ENCODE measurements at places on chromosomes 13 and 19. TPM values are rescaled to one million over a fixed set of nuclear protein-coding genes. Genes with fewer than 3 reads are reported as not detected.

The SLITRK6 gene
- polyA plus RNA-seq, result 9.8 TPM

The RRAS gene
- polyA plus RNA-seq, result 107 TPM

The CD209 gene
- not detected for polyA plus RNA-seq

The FUT2 gene
- 14.4 TPM for polyA plus RNA-seq

The CBARP gene
- 10.7 TPM for polyA plus RNA-seq

The RGCC gene
- polyA plus RNA-seq, result 21.2 TPM

- no peak for DNase-seq
Observed at GRCh38 chr13:93145199-93145598, 81.4 kb upstream of the GPC6 start.

- DNase-seq, result no peak
Observed at GRCh38 chr19:57016076-57016475, 103.7 kb upstream of the USP29 start.

DNA sequence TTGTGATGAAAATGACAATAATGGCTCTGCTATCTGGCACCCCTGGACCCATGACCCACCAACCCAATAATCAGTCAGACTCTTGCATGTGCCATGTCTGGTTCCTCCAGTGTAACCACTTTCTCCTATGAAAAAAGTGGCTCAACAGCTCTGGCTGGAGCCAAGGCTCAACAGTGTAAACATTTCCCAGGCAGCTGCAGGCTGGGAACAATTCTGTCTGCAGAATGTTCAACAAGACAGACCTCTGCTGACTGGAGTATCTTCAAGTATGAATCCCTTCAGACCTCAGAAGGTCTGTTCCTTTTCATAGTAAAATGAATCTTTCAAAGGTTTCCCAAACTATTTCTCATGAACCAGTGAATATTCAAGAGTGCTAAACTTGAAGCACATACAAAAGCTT is 410.1 kb upstream of the HTR2A start:
- DNase-seq, result peak; percentile 22

DNA sequence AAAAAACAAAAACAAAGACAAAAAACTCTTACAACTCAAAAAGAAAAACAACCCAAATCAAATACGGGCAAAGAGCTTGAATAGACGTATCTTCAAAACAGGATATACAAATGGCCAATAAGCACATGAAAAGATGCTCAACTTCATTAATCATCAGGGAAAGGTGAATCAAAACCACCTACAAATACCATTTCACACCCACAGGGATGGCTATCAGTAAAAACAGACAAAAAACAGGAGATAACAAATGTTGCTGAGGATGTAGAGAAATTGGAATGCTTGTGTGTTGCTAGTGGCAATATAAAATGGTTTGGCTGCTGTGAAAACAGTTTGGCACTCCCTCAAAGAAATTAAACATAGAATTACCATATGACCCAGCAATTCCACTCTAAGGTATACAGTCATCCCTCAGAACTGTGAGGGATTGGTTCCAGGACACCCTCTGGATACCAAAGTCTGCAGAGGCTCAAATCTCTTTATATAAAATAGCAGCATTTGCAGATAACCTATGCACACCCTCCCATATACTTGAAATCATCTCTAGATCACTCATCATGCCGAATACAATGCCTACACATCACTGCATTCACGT is 29.7 kb downstream of the MLLT1 start:
- no peak for DNase-seq

DNA sequence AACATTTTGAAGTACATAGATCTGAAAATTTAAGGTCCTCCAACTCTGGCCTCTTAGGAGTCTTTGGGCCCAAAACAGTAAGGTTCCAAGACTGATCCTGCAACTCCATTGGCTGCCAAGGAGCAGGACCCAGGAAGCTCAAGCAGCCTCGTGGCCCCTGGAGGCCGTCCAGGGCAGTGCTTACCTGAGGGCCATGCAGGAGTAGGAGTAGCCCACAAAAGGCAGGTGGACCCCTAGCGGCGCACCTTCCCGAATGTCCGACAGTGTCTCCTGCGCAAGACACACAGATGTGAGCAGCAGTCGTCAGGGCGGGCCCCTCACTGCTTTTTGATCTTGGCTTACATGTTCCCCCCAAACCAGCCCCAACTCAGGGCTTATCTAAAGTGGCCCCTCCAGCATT is 5.7 kb upstream of the SIX5 start:
- no peak for DNase-seq

- DNase-seq, result peak; percentile 25
Observed at GRCh38 chr13:98986226-98986846, 8.5 kb upstream of the DOCK9 start.

DNA sequence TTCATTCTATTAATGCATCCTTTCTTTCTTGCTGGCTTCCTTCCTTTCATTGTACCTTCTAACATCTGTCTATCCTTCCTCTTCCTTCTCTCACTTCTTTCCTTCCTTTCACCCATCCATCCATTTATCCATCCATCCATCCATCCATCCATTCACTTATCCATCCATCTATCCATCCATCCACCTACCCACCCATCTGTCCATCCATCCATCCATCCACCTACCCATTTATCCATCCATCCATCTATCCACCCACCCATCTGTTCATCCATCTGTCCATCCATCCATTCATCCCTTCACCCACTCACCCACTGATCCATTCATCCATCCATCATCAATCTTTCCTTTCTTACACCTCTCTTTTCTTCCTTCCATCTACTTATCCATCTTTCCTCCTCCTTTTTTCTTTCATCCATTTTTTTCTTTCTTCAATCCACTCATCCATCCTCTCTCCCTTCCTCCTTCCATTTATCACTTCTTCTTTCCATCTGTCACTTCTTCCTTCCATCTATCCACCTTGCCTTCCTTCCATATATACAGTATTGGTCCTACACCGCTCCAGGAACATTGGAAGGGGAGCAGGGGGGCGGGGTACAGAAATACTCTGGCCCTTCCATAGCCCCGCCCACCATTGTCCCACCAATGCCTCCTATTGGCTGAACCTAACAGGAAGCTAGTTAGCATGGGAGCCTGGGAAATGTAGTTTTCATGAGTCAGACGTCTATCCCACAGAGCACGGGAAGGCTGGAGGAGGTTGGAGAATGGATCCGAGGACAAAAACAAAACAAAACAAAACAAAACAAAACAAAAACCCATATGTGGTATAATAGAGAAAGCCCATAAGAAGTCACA is 45.9 kb downstream of the MBD3L1 start:
- no peak for DNase-seq

GRCh38 chr19:54179921-54180461 is 7.0 kb upstream of the TMC4 start:
- DNase-seq, result peak; percentile 78

DNA sequence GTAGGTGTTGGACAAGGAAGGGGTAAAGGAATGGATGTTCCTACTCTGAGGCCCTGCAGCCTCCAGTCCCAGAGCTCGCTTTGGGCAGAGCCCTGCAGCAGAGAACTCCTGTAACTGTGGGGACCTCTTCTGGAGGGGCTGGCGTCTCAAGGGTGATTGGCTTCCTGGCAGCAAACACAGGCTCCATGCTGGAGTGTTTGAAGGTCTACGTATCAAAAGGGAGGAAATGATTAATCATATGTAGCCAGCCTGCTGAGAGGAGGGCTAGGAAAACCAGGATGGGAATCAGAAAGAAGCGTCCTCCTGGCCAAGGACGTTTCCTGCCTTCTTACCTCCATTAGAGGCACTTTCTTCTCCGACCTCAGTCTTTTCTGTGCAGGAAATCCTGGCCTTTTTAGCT is 208.5 kb downstream of the TSHZ3 start:
- no peak for DNase-seq

DNA sequence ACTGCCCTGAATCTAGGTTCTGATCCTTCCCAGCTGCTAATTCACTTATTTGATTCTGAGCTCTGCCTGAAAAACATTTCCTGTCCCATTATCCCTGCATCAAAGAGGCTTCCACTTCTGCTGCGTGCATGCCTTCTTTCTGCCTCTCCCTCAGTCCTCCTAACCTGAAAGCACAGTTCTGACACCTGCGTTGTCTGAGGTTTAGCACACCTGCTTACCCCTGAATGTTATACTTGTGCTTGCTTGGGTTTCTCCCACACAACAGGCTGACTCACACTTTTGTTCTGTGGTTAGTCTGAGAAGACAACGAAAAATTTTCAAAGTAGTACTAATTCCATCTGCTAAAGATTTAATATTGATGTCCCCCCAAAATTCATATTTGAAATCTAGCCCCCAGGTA is 3.1 kb upstream of the SOHLH2 start:
- no peak for DNase-seq

GRCh38 chr19:801030-801860 is 4.0 kb downstream of the PTBP1 start:
- no peak for DNase-seq

- no peak for DNase-seq
Observed at GRCh38 chr19:6687114-6687513, 17.2 kb upstream of the TNFSF14 start.

DNA sequence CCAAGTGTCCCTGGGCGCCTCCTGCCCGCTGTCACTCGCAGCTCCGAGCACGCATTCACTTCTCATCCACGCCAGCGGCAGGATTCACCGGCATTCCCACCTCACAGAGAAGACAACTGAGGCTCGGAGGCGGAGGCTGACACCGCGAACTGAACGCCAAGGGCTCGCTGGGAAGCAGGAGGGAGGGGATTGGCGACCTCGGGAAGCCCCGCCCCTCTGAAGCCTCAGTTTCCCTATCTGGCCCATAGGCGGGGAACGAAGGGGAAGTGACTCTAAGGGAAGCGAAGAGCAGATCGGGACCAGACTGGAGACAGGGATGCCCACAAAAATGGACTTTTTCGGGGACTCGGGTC is 256 bp downstream of the MICOS13 start:
- peak; percentile 52 for DNase-seq

DNA sequence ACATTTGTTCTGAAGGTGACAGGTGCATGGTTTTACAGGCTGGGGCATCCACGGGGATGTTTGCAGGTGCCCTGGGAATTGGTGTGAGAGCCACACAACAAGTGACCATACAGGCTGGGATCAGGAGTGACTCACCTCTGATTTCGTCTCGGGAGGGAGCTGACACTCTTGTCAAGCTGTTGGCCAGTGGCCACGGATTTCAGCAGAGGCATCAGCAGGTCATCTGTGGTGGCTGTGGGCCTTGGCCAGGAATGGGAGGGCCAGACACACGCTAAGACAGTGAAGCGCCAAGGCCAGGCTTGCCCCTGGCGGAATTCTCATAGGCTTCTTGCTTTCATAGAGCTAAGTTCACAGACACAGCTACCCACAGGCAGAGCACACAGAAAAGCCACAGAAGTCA is 108.6 kb downstream of the HSPH1 start:
- no peak for DNase-seq

DNA sequence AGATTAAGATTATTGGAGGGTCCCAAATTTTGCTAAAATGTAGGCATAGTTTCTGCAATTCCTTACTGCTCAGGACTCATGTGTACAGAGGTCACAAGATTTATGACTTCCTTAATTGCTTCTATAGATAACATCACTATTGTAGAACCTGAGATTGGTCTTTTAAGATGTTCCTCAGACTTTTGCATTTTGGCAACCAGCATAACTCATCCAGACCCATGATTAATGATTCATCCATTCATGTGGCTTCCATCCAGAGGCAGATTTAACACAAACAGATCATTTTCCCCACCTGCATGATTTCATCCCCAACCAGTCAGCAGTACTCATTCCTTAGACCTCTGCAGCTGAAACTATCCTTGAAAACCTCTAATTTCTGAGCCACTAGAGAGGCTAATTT is 34.5 kb upstream of the CEACAM8 start:
- DNase-seq, result no peak

DNA sequence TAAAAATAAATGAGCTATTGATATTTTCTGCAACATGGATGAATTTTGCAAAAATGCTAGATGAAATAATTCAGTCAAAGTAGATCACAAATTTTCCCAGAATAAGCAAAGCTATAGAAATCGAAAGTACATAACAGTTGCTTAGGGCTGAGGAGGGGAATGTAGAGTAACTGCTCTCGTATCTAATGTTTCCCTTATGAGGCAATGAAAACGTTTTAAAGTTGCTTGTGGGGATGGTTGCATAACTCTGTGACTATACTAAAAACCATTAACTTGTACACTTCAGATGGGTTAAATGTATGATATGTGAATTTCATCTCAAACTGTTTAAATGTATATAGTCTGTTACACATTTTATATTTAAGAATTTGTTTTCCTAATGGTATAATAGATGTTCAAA is 231.7 kb downstream of the GGACT start:
- no peak for DNase-seq

DNA sequence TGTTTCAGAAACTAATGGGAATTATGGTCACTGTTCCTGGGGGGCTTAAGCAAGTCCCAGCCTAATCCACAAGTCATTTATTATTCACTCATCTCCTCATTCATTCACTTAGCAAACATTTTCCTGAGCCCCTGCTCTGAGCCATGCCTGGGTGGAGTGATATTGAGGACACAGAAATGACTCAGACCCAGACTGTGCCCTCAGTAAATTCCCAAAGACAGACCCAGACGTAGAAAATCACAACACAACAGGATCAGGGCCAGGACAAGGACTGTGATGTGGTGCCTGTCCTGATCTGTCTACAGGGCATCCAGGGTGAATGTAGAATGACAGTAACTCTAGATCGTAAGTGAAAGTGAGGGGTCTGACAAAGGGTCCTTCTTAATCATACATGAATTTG is 7.0 kb upstream of the SPACA6 start:
- no peak for DNase-seq

DNA sequence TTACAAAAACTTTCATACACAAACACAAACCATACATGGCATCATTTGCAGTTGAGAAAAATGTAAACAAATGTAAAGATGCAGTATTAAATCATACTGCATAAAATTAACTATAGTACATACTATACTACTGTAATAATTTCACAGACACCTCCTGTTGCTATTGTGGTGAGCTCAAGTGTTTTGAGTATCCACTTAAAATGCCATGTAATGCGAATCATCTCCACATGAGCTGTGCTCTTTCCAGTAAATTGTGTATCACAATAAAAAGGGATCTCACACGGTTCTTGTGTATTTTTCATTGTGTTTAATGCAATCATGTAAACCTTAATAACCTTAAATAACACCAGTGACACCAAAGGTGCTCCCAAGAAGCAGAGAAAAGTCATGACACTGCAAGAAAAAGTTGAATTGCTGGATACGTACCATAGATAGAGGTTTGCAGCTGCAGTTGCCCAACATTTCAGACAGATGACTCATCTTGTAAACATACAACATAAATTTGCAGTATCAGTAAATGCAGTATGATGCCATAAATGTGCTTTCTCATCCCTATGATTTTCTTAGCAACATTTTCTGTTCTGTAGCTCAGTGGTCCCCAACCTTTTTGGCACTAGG is 166.6 kb downstream of the RAP2A start:
- peak; percentile 54 for DNase-seq

GRCh38 chr13:46624353-46624752 is 71.4 kb downstream of the LRCH1 start:
- no peak for DNase-seq

GRCh38 chr13:113117335-113117872 is 5.2 kb upstream of the F10 start:
- DNase-seq, result no peak

Data from hepatocyte (in vitro differentiated cells).